Activated B cell treated with CpG ODN at 0.5 μM for 24 hours (primary cell): ENCODE measurements at places on chromosomes 11 and 22.

GRCh38 chr11:13003736-13004493 lies 5.2 kb upstream of the RASSF10 start:
- DNase-seq = no peak

DNA sequence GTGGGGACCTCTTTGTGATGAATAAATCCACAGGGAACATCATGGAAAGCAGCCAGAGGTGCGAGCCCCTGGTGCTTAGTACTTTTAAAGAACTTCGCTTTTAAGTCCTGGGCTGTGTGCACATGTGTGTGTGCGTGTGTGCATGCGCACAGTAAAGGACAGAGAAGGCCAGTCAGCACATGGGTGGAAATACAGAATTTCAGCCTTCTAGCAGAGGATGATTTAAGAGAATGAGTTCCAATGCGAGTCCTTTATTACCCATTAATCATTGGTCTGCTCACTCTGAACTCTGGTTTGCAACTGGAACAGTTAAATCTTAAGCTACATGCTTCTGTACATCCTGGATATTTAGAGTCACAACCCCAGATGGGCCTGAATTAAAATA lies 18.9 kb downstream of the TEAD1 start:
- no peak for DNase-seq

DNA sequence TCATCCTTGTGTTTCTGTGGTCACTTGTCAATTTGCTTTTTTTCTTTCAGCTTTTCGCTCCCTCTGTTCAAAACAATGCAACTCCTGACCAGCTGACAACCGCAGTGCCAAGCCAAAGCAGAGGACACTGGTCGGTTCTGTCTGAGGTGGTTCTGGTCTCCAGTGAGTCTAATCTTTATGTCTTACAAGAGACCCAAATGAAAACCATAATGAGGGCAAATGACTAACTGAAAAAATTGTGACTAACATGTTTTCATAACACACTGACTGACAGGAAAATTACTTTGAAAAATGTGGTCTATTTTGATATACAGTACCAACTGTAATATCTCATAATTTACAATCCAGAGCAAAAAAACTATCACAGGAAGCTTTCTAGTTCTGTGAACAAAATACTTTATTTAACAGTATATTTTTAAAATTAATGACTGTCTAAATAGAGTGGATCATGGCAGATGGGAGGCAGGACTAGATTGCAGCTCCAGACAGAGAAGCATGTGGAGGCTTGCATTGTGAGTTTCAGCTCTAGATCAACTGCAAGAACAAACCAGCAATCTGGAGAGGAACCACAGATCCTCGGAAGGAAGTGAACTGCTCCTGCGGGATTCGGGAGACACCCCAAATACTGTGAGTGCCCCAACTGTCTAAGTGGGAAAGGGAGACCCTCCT lies 311.8 kb downstream of the SBF2 start:
- DNase-seq = no peak

GRCh38 chr11:29018631-29019030 lies 910.4 kb downstream of the METTL15 start:
- no peak for DNase-seq

DNA sequence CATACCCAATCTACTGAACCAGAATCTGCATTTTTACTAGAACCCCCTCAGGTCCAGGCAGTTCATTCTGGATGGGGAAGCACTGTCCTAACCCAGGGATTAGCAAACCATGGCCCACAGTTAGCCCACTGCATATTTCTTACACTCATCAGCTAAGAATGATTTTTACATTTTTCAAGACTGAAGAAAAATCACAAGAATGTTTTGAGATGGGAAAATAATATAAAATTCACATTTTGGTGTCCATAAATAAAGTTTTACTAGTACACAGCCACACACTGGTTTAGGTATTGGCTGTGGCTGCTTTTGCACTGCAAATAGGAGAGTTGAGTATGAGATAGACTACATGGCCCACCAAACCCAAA lies 59.4 kb downstream of the PPFIBP2 start:
- no peak for DNase-seq

DNA sequence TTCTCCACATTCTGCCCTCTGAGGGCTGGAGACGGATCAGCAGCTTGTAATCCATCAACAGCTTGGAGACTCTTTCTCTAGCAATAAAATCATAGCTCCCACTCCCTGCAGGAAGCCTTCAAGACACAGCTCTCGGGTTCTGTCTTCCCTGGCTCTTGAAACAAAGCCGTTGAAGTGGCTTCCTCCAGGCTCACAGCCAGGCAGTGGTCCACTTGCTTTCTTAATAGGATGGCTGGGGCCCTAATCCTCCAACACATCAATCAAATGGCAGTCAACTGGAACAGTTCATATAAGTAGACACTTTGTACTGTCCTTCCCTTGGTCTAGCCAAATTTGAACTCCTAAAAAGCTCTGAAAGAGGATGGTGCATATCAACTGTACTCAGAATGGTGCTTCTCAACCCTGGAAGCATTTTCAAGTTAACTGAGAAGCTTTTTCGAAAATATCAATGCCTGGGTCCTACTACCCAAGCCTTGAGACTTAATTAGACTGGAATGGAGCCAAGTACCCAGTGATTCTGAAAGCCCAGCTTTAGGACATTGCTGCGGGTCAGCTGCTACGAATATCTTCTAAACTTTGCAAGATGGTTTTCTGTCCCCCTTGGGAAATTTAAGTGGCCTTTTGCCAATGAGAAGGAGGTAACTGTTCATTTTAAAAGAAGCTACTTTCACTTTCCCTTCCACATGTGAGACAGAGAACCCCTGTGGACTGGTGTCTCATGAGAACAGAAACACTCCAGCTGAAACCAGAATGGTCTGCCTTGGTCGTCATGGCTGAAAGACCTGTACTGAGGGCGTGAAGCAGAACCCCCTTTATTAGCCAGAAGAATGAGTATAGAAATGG lies 74.7 kb downstream of the SC5D start:
- peak; percentile 22 for DNase-seq

DNA sequence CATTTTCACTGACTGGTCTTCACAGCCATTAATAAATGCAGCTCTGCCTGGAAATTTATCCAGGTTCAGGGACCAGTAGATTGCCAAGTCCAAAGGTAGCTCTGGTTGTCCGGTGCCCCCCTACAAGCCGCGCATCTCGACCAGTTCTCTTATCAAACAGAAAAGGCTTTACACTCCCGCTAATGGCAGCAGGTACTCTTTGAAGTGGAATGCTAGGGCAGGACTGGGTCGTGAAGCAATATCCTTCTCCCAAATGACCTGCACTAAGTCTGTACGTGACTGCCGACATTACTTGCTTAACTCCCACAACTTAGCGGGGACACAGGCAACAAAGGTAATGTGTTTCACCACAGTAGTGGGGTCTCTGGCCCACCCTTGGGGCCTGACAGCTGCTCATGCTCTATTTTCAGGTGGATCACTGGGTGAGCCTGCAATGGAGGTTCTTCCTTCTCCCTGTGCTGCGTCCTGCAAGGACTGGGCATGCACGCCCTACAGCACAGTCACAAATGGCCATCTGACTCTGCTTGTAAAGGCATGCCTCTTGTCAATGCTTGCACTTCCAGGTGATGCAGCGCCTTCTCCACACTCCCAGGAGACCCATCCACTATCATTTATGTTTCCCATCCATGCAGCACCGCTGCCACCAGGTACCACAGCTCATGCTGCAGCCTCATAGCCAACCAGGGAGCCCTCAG lies 96.1 kb upstream of the CTSC start:
- DNase-seq = no peak

- no peak for DNase-seq
Measured at GRCh38 chr11:3783611-3784010, 13.7 kb downstream of the NUP98 start.

GRCh38 chr11:110182886-110183285 lies 89.7 kb downstream of the ZC3H12C start:
- DNase-seq = no peak

DNA sequence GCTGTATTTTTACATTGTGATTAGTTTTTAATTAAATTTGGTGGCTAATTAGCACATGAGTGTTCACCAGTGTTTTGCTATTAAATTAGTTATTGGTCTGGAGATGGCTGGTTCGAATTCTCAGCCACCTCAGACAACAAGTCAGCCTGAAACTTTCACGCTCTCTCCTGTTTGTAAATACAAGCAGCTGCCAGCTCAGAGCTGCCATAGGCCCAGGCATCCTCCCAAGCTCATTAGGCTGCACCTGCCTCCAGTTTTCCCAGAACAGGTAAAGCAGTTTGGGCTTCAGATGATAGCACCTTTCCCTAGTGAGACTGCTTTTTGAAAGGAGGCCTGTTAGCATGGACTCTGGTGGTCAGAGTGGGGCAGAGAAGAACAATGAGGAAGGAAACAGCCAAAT lies 156.8 kb downstream of the NAV2 start:
- DNase-seq = no peak

GRCh38 chr11:112523951-112524350 lies 263.3 kb upstream of the PLET1 start:
- DNase-seq = no peak

DNA sequence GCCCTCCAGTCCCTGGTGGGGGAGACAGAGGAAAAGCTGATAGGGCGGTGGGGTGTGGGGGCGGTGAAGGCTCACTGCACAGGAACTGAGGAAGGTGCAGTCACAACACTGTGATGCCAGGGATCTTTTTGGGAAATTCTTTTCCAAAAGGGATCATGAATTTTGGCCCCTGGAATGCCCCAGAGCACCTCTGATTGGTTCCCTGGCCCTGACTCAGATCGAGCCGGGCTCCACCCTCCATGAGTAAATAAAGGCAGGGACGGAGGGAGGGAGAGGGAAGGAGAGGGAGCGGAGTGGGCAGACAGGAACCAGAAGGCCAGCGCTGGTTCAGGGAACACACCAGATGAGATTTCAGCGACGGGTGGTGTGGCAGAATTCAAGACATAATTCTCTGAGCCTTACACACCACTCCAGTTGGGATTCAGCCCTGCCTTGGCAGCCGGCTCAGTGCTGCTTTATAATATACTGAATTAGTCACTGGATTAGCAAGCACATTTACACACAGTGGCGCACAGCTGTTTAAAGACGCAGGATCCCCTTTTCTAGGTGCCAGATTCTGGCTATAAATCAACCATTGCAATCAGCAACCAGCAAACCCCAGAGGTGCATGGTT lies 80.3 kb downstream of the ETS1 start:
- DNase-seq = no peak

DNA sequence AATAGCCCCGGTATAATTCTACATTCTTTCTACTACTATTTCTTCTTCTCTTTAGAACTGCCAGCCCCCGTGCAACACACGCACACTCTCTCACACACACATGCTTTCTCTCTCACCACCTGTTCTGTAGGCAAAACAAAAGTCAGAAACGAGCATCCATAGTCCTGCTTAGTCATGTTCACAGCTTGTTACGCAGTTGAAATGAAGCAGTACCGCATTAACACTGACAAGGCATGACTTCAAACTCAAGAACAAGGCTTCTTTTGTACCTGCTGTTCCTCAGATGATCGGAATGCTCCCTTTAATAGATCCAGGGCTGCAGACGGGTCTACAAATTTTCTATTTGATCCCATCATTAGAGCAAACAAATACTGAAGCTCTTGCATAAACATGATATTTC lies 42.2 kb downstream of the USP28 start:
- DNase-seq = no peak

DNA sequence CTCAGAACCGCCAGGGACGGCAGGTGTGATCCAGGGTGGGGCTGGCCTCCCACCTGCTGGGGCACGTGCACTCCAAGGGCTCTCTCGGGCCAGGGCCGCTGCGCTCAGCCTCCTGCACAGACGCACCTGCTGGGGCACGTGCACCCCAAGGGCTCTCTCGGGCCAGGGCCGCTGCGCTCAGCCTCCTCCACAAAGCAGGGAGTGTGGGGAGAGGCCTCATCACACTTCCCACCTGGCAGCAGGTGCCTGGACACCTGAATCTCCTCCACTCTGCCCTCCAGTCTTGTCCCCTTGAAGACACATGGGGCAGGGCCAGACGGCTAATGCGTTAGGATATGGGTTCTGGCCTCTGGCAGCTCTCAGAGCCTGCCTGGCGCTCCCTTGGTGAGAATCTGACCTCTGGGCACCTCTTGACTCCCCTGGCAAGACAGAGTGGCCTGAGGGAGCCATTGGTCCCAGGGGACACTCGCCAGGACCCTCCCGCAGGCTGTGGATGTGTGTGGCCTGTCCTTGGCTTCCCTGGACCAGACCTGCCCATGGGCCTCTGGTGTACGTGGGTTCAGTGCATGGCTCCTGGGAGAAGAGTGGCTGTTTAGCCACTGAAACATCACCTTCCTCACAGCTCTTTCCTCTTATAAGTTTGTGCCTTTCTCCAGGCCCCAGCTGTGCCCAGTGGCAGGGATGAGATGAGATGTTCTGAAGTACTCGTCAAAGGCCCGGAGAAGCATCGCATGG lies 73.5 kb downstream of the BRD1 start:
- no peak for DNase-seq

GRCh38 chr11:14539982-14540421 lies 19.8 kb upstream of the PSMA1 start:
- no peak for DNase-seq

DNA sequence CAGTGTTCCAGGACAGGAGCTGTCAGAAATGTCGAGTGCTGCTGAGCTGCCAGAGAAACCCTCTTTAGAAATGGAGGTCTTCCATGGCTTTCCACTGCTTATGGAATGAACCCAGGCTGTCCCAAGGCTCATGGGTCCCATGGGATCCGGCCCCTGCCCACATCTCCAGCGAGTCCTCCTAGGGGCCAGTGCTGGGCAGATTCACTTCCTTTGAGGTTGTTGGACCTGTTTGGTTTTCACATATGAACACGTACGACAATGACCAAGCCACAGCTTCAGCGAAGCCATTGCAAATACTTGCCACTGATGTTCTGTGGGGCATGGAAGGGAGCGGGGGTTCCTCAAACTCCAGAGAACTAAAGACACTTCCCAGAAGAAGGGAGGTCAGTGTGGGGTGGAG lies 483.3 kb downstream of the TBC1D22A start:
- DNase-seq = no peak

GRCh38 chr11:117960406-117960805 lies 25.8 kb upstream of the IL10RA start:
- no peak for DNase-seq

GRCh38 chr11:76744186-76745043 lies 38.7 kb upstream of the TSKU start:
- DNase-seq = no peak

- no peak for DNase-seq
Measured at GRCh38 chr11:131767421-131767820, 397.0 kb downstream of the NTM start.

- DNase-seq = no peak
Measured at GRCh38 chr11:41461057-41461681, 1.7 kb upstream of the LRRC4C start.

DNA sequence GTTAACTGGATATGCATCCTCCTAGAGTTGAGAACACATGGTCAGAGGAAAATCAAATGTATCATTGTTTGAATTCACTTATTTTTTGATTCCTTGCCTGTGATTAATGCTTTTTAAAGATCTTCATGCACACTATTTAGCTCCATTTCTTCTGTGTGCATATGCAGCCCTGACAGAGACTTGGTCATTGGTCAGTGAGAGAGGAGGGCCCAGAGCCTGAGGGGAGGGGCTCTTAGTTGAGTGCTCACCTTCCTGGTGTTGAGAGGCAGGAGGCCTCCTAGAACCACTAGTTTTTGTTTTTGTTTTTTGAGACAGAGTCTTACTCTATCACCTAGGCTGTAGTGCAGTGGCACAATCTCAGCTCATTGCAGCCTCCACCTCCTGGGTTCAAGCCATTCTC lies 48.9 kb downstream of the TNRC6B start:
- no peak for DNase-seq
